ENCODE measurements at places on chromosomes 3 and 15.

- DNase-seq, result no peak
These were observed 438.9 kb upstream of the ARRDC4 start for GRCh38 chr15:97521381-97522285.

GRCh38 chr3:119856695-119857094, 74.8 kb downstream of the NR1I2 start:
- DNase-seq, result no peak

DNA sequence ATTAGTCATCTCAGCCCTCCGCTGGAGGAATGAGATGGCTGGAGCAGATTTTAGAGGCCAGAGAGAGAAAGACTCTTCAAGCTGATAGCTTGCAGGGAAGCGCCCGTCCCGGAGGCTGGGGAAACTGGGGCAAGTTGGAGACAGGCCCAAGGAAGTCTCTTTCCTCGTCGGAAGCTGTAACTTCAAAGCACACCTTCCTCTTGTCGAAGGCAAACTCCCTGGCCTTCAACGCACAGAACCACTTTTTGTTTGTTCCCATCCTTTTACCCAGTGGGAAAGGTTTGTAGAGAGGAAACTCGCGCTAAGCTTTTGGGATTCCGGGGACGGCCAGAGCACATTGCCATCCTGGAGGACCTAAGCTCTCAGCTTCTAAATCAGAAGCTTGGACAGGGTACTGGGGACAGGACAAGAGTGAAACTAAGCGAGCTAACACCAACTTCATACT, 900 bp upstream of the EOMES start:
- DNase-seq, result no peak

- DNase-seq, result no peak
These were observed 14.2 kb upstream of the U2SURP start for GRCh38 chr3:142987080-142987700.

GRCh38 chr3:70742081-70742480, 429.6 kb upstream of the MDFIC2 start:
- no peak for DNase-seq

All from stimulated activated CD8-positive, alpha-beta memory T cell treated with anti-CD3 and anti-CD28 coated beads, Interleukin-4, amount 100 ng/mL, for 48 hours (primary cell).